ENCODE measurements at places on chromosomes 16 and 17. TPM values are rescaled to one million over a fixed set of nuclear protein-coding genes. Genes with fewer than 3 reads are reported as not detected.

ALOX12B gene
- not detected for total RNA-seq

DNA sequence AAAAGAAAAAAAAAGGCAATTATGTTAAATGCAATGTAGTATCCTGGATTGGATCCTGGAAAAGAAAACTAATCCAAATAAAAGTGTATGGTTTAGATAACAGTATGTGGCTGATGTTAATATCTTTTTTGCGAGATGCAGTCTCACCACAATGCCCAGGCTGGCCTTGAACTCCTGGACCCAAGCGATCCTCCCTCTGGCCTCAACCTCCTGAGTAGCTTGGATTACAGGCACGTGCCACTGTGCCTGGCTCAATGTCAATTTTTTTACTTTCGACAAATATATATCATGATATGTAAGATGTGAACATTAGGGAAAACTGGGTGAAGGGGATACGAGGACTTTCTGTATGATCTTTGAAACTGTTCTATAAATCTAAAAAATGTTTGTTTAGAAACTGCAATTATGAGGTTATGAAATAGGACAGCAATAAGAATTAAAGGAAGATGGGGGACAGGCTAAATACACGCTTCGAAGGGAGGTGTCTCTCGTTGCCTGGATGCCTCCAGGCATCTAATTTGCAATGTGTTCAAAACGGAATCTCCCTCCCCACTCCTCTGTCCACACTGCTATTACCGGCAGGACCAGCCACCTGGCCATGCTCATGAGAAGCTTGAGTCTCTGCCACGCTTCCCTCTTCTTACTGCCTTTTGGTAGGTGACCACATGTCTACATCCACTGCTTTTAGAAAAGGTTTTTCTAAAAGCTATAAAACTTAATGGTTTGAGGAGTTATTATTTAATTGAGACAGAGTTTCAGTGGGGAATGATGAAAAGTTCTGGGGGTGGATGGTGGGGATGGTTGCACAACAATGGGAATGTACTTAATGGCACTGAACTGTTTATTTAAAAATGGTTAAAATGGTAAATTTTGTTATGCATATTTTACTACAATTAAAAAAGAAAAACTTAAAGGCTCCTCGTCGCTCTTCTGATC lies 15.2 kb downstream of the UBE2O start:
- DNase-seq: no peak

DNA sequence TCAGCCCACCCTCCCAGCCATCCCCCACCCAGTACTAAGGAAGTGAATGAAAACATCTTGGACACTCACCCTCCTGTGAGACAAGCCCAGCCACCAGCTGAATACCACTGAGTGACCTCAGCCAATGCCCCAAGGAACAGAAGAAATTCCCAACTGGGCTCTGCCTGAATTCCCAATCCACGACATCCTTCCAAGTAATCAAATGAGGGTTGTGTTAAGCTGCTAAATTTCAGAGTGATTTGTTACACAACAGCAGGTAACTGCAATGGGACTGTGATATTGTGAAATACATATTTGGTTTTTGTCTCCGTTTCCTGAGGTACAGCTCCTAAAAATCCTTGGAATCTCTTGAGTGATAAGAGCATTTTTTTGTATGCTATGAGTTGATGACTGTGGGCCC lies 578.7 kb upstream of the CDH11 start:
- no peak for DNase-seq

- no peak for DNase-seq
Measured at GRCh38 chr16:85571563-85571812, 41.6 kb upstream of the GSE1 start.

DNA sequence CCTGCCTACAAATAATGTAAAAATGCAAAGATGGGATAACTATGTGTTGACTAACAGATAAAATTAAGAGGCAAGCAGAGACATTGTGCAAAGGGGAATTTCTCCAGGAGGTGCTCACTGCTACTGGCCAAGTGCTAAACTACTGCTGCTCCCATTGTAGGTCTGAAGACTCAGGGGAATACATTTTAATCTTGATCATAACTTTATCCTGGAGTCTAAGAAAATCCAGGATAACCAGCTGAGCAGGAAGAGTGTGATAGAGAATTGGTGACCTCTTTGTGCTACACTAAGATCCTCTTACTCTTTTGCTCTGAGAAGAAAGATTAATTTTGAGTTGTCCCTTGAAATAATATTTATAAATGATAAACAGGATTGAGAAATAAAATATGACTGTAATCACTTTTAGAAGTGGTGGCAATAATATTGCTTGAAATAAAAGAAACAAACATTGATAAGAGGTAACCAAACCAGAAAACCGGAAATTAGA lies 5.9 kb downstream of the RNF43 start:
- DNase-seq: no peak

All from H7 (cell line).